T-helper 2 cell treated with Interferon-gamma antibody and Interleukin-4, amounts not matched to agents 5 μg/mL and 100 μg/mL, for 36 hours (primary cell): ENCODE measurements at places on chromosomes 5 and 9.
A peak's percentile ranks its signal among the peaks of the same experiment; 100 is the strongest.

- no peak for DNase-seq
Measured at GRCh38 chr9:93126825-93127368, 7.2 kb downstream of the NINJ1 start.

- no peak for DNase-seq
Measured at GRCh38 chr5:61748121-61748520, 416.1 kb downstream of the ZSWIM6 start.

- DNase-seq: no peak
Measured at GRCh38 chr5:111813537-111813936, 56.5 kb upstream of the NREP start.

DNA sequence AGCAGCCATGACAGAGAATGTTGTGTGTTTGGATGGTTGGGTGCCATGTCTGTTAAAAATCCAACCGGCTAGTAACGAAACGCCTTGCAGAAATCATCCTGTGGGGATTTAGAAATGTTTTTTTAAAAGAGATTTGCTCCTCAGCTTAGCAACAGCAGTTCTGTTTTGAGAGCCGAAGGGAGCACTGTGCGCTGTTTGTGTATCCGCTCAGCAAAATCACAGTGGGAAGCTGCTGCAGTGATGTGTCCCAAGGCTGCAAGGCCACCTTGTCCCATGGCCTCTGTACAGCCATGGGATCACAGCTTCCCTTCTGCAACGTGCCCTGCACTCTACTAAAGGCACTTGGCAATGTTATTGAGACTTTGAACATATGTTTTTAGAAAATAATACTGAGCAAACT lies 40.9 kb downstream of the TRIO start:
- no peak for DNase-seq

DNA sequence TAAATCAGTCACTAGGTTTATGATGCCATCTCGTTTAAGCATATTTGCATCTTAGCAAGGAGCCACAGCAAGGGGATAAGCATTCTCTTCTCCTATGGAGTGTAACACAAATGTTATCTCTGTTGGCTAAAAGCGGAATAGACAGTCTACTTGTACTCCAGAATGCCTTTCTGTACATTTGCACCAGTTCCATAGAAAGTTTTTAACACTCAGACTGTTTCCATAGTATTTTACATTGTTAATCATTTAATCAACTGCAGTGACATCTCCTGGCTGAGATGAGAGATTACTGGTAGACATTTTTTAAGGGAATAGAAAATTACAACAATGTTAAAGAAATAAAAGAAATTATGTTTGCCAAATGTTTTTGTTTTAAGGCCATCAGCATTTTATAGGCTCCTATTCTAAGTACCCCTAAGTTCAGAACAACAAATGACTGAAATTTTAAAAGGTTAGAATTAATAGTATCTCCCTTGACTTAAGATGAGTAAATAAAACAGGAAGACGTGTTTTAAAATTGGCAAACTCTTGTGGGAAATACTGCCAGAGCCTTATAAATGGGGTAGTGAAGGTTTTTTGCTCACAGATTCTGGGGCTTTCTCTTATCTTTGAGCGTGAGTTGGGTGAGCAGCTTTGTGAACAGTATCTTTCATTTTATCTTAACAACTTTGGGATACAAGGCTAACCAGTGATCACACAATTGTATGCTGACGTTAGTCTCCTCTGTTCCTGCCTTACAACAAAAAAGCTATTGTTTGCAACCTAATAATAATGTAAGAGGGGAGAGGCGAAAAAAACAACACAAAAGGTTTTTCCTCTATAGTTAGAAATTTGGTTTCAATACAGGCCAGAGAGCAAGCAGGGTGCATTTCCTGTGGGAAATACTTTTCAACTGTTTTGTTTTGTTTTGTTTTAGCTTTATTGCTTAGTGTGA lies 294.3 kb downstream of the FBXL7 start:
- DNase-seq: no peak

DNA sequence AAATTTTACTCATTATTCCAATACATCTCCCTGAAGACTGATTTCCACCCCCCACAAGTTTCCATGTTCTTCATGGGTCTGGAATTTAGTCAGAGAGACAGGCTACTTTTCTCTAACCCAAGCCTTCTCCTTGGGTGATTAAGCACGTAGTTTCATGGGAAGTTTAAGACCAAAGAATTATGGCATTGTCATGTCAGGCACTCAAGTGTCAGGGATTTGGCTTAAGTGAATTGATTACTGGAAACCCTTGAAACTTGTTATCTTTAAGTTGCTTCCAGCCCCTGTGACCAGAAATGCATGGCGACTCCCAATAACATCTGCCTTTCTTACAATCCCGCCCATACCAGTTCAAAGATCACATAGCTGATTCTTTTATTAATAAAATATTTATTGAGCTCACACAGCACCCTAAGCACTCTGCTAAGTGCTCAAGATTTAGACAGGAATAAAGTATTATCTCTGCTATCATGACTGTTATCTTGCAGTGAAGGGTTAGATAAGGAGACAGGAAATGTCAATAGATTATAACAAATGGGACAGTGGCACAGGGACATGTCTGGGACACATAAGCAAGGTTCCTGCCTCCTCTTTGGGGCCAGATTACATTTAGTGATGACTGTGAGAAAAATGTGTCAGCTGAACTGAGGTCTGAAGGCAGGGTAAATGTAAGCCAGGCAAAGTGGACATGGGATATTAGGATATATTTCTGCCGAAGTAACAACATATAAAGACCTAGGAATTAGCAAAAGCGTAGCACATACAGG lies 241.2 kb upstream of the TNC start:
- no peak for DNase-seq

GRCh38 chr9:130692321-130692720 lies 1.3 kb upstream of the EXOSC2 start:
- no peak for DNase-seq

GRCh38 chr5:170960567-170960966 lies 98.7 kb downstream of the RANBP17 start:
- DNase-seq: no peak

- peak; percentile 6 for DNase-seq
Measured at GRCh38 chr9:132078699-132079356, 839 bp downstream of the MED27 start.

GRCh38 chr5:137200906-137201700 lies 298.0 kb downstream of the SPOCK1 start:
- DNase-seq: no peak
